ENCODE measurements at places on chromosomes 7 and 10.
A peak's percentile ranks its signal among the peaks of the same experiment; 100 is the strongest.

GRCh38 chr10:97611473-97611872, 21.8 kb downstream of the MORN4 start:
- DNase-seq, result no peak

- no peak for DNase-seq
Observed at GRCh38 chr10:80528185-80528700, 9.5 kb upstream of the SH2D4B start.

DNA sequence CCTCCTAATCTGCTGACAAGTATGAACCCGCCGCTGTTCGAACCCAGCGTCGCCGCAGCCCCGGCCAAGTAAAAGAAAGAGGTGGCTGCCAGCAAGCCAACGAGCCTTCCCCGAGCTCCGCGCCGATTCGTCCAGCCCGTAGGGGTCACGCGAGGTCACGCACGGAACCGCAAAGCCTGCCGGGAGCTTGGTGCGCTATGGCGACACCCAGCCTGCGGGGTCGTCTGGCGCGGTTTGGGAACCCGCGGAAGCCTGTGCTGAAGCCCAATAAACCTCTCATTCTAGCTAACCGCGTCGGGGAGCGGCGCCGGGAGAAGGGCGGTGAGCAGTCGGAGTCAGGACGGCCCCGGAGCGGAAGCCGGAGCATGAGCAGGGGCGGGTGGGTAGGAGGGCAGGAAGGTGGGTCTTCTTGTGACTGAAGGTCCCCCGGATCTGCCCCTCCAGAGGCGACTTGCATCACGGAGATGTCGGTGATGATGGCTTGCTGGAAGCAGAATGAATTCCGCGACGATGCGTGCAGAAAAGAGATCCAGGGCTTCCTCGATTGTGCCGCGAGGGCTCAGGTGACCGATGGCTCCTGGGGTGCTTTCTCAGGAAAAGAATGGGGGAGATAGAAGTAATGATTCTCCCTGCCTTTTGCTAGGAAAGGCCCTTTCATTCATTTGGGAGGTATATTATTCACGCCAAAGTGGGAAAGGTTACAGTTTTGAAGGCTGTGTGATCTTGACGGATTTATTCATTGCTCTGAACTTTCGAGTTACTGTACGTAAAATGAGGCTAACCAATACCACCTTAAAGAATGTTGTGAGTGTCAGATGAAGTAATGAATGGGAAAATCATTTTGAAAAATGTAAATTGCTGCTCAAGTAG, at the start of gene CHCHD1:
CHCHD1 (plus strand) TSS at position 170 of the 870 bp plus-strand sequence; CDS start at position 198, 28 bp downstream.
- peak; percentile 90 for DNase-seq

DNA sequence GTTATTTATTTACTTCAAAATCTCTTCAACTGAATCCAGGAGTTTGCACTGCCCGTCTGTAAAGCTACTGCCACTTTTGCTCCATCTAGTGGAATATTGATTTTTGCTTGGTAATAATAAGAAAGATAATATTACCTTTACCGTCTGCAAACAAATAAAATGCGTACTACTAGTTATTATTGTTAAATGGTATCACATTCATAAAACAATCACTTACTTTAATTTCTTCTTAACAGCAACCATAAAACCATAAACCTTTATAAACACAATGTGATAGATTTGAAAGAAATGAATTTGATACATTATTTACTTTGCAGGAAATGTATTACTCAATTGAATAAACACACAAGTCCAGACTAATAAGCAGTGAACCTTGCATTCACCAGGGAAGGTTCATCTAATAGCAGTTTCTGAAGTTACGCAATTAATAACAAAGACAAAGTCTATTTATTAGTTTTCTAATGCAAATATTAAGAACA, 6.4 kb downstream of the AGMO start:
- no peak for DNase-seq

DNA sequence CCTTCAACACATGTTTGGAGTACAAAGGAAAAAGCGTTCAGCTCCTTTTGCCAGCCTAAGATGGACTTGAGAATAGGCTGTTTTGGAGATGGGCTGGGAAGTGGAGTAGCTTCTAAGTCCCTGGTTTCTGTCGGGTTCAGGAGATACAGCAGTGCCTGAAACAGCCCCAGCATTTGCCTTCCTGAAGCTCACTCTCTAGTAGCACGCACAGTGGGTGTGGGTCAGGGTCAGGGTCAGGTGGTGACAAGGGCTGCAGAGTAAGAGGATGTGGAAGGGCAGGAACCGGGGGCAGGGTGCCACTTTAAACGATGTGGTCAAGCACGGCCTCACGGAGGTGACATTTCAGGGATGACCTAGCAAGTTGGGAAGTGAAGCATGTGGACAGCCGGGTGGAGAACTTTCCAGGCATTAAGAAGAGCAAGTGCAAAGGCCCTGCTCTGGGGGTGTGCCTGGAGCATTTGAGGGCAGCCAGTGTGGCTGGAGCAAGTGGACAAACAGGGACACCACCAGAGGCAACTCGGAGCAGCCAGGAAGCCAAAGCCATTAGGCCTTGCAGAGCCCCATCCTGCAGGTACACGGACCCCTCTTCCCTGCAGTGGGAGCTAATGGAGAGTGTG, 382.2 kb upstream of the ZMIZ1 start:
- DNase-seq, result no peak

DNA sequence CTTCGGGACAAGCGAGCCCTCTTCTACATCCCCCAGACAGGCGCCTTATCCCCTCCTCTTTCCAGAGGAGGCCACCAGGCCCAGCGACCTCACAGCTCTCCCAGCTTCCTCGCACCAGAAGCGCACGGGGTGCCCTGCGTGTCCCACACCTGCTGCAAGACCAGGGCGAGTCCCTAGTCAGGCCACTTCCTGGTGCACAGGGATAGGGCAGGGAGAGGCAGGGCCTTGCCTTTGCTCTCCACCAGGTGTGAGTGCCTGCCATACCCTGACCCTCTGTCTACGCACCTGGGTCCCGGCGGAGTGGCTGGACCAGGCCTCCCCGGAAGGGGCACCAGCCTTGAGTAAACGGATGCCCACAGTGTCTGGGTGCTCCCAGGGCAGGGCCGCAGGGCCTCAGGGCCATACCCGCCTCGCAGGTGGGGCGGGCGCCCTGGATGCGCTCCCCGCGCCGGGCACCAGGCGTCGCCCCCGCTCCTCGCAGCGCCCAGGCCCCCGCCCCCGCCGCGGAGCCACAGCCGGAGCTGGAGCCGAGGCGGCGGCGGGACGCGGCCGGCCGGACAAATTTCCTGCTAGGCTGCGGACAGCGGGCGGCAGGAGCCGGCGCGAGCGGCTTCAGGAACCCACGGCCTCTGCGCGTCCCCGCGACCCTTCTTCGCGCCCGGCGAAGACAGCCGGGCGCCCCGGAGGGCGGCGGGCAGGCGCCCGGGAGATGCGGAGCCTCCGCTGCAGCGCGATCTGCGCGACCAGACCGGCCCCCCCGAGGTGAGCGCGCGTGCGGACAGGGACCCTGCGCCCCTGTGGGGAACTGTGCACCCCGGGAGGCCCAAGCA, at the start of gene PTPRE:
PTPRE (plus strand) TSS at position 556 of the 830 bp plus-strand sequence. CDS start 133,779 bp downstream, outside the sequence.
- peak; percentile 43 for DNase-seq

DNA sequence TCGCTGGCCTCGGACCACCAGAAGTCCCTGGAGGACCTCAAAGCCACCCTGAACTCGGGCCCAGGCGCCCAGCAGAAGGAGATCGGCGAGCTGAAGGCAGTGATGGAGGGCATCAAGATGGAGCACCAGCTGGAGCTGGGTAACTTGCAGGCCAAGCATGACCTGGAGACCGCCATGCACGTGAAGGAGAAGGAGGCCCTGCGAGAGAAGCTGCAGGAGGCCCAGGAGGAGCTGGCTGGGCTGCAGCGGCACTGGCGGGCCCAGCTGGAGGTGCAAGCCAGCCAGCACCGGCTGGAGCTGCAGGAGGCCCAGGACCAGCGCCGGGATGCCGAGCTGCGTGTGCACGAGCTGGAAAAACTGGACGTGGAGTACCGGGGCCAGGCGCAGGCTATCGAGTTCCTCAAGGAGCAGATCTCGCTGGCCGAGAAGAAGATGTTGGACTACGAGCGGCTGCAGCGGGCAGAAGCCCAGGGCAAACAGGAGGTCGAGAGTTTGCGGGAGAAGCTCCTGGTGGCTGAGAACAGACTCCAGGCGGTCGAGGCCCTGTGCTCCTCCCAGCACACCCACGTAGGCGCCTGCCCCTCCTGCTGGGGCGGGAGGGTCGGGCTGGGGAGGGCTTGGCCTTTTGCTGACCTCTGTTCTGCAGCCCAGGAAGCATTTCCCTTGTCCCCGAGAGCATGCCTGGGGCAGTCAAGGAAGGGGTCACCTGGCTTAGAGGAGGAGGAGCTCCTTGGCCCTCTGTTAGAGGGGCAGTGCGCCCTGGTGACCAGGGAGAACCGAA, 77.3 kb upstream of the GTF2IRD1 start:
- DNase-seq, result no peak

DNA sequence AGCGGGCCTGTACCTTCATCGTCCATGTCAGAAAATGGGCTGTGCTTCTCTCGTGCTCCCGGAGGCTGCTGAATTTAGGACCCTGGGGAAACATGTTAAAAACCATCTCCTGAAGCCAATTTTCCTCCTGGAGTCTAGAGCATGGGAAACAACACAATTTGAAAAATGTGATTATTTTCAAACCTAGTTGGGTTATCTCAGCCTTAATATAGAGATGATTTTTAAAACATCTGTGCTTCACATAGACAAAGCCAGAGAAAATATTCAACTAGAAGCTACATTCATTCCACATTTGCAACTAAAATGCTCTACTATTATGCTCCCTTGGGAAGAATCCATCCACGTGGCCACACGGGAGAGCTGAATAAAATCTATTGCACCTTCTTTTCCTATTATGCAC, 225.9 kb upstream of the TMEM72 start:
- DNase-seq, result no peak

DNA sequence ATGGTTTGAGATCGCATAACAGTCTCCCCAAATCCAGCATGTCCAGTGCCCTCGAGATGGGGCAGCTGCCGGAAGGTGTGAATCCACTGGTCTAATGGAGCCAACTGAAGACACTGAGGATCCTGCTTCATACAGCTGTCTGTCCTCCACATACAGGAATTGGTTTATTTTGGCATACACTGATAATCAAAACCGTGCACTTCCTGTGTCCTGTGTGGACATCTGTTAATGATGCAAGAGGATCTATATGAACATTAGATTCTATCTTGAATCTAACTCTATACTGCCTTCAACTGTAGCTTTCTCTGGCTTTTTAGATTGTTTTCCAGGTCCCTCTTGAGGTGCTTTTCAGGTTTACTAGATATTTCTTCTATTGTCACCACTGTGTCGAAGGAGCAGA, 3.0 kb upstream of the JAZF1 start:
- DNase-seq, result no peak

DNA sequence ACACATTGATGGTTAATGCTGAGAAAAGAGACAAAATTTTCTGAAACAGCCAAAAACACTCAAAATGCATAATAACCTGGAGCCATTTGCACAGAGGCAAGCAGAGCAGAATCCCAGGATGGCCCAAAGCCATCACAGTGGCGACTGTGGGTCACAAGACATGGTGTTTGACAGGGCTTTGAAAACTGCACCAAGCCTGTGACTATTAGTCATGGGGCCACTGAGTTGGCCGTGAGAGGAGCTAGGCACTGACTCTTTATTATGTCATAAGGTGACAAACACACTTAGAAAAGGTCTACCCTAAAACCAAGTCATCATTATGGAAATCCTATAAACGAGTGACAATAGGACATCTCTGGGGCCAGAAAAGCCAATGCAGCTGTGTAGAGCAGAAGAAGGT, 23.9 kb downstream of the DRGX start:
- no peak for DNase-seq

DNA sequence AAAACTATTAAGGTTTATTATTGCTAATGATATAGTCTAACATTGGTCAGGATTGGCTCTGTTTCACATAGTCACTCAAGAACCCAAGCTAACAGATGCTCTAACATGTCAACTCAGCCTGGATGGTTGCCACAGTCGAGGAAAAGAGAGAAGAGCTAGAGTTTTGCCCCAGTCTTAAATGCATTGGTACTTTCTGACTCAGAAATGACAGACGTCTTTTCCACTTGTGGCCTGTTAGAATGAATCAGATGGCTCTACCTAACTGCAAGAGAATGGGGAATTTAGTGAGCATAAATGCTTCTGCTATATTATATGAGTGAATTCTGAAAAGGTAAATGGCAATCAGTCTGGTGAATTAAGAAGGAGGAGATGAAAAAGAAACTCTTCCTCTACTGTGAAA, 13.9 kb downstream of the HECTD2 start:
- no peak for DNase-seq

- no peak for DNase-seq
Observed at GRCh38 chr7:117751775-117752174, 121.5 kb downstream of the CTTNBP2 start.

DNA sequence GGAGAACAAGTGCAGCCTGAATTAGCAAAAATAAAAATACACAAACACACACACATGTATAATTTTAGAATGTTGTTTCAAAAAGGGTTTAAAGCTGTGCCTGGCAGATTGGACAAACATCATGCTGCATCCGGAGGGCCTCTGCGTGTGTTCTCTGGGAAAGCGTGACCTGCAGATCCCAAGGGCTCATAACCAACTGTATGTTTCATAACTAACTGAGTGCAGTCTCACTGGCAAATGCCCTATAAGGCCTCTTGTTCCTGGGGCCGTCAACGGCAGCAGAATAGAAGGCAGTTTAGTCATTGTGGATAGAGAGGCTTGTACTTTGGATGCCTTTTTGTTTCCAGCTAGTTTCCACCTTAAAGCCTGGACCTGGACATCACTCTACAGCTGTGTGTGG, 243.8 kb upstream of the KIAA1217 start:
- no peak for DNase-seq
